Activated CD4-positive, CD25-positive, alpha-beta regulatory T cell treated with anti-CD3 and anti-CD28 coated beads, Interleukin-2, amount 50 U/mL, for 24 hours (primary cell): ENCODE measurements at places on chromosomes 1 and 21.
A peak's percentile ranks its signal among the peaks of the same experiment; 100 is the strongest.

- ATAC-seq: no peak
These were observed 6.8 kb upstream of the BCAS2 start for GRCh38 chr1:114588196-114588689.

GRCh38 chr1:163271535-163271934 lies 50.2 kb upstream of the NUF2 start:
- no peak for ATAC-seq

- peak; percentile 95 for ATAC-seq
These were observed 24.1 kb upstream of the ALDH4A1 start for GRCh38 chr1:18926315-18927081.

DNA sequence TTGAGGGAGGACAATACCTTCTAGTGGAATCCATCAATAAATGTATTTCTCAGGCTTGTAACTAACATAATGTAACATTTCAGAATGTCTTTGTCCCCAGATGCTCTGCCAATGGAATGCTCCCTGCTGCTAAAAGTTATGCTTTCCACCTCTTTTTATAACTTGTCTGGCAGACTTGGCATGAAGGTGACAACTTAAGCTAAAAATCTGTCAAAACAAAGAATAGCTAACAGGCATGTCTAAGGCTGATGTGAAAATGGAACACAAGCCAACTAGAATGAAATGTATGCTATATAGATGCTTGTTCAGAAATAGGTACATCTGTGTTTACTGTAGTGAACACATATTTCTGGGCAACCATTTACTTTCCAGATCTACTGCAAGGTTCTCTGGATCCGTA lies 467.9 kb downstream of the MRPL39 start:
- ATAC-seq: no peak

GRCh38 chr21:43884012-43884860 lies 19.2 kb downstream of the AGPAT3 start:
- ATAC-seq: peak; percentile 71

DNA sequence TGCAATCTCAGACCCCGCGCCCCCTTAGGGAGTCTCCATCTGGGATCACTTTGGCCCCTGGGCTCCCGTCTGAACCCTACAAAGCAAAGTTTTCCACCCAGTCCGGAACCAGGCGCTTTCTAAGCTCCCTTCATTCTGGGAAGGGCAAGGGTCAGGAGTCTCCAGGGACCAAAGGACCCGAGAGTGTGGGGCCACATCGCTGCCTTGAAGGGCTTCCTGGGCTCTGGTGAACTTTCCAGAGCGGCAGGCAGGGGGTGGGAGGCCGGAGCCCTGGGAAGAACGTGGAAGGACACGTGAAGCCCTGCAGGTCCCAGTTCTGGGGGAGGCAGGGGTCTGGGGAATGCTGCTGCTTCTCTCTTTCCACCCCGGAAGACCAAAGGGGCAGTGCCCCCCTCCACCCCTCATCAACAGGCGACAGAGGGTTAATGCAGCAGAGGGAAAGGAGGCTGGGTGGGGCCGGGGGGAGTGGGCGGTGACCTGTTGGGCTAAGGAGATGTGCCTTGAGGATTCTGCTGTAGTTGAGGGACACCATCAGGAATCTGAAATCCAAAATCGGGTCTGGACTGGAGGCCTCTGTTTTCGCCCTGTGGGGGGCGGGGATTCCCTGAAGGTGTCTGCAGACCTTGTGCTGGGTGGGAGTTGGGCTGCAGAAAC lies 734 bp downstream of the CDK18 start:
- no peak for ATAC-seq

DNA sequence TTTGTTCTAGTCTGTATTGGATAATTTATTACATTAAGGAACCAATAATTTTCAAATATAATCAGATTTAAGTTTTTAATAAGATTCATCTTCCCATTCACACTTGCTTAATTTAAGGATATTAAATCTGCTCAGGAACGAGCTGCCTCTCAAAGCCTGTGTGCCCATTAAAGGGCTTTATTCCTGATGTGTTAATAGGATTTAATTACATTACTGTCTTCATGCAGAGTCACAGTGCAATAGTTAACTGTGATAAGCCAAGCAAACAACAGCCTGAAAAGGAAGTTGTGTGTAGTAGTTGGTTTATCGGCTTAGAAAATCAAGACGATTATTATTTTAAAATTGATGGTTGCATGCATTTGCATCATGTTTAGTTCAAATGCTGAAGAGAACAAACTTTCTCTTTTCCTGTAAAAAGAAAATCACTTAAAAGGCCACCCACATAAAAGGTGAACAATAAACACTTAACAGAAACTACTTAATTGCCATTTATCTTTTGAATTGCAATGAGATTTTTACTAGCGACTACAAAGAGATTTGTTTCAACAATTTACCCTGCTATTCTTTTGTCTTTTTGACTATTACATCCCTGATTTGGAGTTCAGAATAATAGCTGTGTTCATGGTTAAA lies 174.6 kb downstream of the RWDD3 start:
- no peak for ATAC-seq

- no peak for ATAC-seq
These were observed 2.6 kb downstream of the PABPC4 start for GRCh38 chr1:39573736-39574624.
